Nephron progenitor cell (in vitro differentiated cells): ENCODE measurements at places on chromosomes 2 and 18.

DNA sequence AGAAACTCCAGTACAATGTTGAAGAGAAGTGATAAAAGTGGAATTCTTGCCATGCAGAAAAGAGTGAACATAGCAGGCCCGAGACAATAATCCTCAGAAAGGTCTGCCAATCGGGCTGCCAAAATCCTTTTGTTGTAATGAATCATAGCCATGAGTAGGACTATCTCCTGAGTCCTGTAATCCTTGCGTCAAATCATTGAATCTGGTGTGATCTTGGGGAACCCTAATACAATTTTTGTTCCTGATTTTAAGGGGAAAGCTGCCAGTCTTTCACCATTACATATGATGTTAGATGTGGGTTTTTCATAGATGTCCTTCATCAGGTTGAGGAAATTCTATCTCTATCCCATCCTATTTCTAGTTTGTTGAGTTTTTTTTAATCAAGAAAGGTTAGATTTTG is 2.2 kb downstream of the TPGS2 start:
- DNase-seq = no peak

- DNase-seq = no peak
Observed at GRCh38 chr2:133773854-133774653, 205.8 kb upstream of the NCKAP5 start.

GRCh38 chr18:30929065-30929464 is 113.5 kb downstream of the DSC3 start:
- DNase-seq = no peak

DNA sequence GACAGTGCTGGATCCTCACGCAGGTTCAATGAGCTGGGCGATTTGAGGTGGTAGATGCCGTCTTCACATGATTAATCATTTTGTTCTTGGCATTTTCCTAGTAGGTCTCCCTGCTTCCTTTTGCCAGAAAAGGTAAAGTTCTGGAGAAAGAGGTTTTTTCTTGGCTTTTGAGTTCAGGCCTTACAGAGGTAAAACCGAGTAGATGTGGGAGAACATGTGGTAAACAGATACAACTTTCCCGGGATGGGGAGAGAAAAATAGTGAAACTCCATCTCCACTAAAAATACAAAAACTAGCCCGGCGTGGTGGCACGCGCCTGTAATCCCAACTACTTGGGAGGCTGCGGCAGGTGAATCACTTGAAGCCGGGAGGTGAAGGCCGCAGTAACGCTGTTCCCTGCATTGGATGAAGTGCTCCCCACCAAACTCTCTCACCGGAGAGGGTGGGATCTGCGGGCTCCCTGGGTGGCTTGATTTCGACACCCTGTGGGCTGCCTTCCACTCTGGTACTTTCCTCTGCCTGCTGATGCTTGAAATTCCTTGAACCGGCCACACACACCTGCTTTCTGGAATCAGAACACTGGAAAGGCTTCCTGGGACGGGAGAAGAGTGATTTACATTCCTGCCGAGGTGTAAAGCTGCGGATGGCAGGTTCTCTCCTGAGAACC is 88.8 kb downstream of the ACTR3 start:
- no peak for DNase-seq

DNA sequence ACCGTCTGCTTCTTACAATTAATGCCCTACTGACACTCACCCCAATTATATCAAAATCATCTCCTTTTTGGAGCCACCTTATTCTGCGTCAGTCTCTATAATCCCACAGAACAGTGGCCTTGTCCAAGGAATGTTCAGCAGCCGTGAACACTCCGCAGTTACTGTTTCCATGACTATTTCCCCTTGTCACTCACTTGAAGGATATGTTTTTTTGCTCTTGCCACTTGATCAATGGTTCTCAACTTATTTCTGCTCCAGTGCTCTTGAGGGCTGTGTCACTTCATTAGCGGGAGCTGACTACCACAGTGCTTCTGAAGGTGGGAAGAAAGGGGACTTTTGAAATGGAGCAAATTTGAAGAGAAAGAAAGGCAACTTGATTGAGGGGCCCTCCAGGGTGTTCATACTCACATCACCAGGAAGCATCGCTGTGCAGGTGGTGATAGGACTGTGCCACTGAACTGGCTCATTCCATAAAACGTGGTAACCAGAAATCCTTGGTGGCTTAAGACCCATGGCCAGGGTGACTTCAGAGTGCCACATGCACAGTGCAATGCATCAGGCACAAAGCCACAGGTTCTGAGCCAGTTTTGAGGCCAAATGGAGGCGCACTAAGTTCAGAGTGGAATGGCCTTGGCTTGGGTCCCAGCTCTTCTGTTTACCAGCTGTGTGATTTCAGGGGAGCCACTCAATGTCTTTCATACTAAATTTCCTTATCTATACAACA is 320.6 kb upstream of the RAB12 start:
- no peak for DNase-seq

GRCh38 chr18:59015531-59016152 is 124.0 kb upstream of the SEC11C start:
- no peak for DNase-seq

DNA sequence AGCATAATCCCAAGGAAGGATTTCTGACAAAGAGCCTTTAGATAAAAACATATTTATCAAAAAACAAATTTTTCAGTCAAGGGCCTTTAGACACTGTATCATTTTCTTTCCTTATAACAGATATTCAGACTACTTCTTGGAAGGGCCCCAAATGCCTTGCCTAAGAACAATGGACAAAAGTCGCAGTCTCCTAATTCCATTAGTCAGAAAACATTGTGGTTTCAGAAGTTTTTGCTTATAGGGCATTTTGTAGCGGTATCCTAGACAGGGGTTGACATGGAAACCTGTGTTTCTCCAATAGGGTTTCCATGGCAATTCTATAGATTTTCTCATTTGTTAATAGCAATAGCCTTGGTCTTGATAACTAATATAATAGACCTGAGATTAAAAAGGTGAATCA is 36.7 kb upstream of the AGPS start:
- DNase-seq = no peak

DNA sequence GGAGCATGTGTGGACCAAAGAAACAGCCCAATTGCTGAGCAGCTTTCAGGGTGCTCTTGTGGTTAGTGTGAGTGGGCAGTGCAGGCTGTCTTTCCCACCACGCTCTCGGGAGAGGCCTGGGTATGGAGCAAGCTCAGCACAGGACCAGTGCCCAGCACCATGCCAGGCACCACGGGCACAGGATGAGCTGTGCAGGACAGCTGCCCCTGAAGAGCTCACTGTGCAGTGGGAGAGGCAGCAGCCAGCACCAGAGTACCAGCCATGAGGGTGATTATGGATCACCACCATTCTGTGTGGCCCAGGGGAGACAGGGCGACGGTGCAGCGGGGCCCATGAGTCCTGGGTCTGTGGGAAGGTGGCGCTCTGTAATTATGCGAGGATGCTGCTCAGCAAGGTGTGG is 29.7 kb upstream of the FAHD2A start:
- DNase-seq = no peak

DNA sequence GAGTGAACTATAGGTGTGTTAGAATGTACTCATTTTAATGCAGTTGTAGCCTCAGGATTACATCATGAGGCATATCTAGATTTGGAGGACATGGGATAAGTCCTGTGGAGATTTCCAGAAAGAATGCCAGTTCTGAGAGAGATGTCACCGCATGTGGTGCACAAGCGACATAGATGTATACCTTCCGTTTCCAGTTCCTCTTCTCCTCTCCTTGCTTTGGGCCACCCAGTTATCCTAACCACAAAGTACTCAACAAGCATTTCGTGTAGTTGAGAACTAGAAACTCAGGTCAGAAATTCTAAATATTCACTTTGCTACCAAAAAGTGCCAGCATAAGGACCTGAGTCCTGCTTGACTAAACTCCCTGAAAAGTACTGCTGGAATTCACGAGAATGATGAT is 66.5 kb downstream of the KCTD18 start:
- DNase-seq = no peak

DNA sequence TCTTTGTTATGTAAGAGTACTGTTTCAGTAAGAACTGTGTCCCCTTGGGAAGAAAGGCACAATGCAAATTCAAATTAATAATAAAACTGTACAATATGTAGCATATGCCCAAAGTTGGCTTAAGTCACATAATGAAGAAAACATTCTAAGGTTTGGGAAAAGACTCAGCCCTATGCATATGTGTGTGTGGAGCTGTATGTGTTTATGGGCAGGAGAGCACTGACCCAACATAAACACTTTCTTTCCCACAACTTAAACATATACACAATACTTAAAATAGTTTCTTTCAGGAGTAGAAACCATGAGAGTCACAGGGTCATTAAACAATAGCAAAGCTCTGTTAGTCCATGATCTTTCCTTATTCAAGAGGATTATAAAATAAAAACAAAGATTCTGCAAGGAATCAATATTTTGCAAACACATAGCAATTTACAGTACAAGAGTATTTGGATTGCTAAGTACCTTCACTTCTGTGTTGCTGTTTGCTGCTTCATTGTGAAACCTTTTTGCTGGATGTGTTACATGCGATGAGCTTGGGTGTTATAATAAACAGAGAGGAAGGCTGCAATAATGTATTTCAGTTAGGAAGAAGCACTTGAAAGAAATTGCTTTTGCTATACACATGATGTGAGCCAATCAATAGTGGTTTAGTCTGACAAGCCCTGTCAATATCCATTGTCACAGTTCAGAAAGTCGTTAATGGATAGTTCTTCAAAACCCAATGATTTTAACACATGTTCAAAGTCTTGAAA is 347.3 kb downstream of the ARHGAP15 start:
- no peak for DNase-seq

DNA sequence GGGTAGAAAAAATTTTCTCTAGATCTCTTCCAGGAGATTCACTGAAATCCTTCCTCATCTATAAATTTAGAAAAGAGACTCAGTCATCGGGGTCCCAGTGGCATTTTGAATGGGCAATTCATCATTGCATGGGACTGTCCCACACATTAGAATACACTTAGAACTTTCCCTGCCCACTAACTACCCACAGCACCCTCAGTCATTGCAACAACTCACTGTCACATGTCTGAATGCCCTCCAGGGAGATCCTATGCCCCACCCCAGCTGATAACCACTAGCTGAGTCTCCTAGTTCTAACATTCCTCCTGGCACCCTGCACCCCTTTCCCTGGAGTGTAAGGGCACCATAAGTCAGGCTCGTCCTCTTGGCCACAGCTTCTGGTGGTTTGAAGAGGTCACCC is 89.6 kb downstream of the INSIG2 start:
- DNase-seq = no peak

- peak; percentile 22 for DNase-seq
Observed at GRCh38 chr18:61606759-61607158, 273.5 kb downstream of the CDH20 start.

- no peak for DNase-seq
Observed at GRCh38 chr18:42437646-42438045, 482.6 kb downstream of the PIK3C3 start.

DNA sequence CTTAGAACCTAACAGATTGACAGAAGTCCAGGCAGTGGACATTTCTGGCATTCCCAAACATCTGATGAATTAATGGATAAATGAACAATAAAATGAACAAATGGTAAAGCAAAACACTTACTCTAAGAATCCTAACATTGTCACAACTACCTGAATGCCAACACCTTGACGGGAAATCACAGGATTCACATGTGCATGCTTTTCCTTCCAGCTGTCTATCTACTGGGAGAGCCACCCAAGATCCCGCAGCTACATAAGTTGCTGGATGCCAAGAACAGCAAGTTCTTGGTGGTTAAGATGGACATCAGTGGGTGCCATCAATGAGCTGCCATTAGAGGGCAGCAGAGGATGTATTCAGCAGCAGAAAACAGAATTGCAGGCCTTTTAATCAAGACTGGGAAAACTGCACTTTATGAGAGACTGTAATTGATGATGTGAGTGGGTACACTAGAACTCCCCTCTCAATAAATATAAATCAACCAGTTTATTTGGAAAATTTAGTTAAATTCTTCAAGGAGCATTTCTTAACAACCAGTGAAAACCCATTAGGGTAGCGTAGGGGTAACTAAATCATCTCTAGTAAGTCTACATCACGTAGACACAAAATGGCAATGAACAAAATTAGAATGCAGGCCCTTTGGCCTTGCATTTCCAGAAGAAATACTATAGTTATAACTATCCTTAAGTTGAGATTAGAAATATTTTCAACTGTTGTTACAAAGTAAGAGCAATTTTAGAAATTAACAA is 45.6 kb downstream of the SESTD1 start:
- DNase-seq = peak; percentile 51

DNA sequence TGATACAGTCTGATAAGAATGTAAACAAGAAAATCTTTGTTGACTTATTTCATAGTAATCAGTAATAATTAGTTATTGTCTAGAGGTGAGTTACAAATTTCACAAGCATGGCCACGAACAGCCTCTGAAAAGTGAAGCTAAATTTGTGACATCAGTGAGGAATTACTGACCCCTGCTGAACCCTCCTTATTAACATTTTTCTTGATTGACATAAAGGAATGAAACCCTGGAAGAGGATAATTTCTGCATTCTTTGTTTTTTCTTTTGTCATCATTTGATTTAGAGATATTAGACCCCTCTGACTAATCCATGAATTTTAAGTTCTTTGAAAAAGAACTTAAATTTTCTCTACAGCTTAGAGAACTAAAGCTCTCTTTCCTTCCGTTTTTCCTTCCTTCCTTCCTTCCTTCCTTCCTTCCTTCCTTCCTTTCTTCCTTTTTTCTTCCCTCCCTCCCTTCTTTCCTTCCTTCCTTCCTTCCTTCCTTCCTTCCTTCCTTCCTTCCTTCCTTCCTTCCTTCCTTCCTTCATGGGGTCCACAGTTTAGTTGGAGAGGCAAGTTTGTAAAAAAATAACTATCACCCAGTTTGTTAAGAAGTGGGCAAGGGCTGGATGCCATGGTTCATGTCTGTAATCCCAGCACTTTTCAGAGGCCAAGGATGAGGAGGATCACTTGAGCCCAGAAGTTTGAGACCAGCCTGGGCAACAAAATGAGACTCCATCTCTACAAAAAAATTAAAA is 387.0 kb downstream of the MTX2 start:
- DNase-seq = no peak

DNA sequence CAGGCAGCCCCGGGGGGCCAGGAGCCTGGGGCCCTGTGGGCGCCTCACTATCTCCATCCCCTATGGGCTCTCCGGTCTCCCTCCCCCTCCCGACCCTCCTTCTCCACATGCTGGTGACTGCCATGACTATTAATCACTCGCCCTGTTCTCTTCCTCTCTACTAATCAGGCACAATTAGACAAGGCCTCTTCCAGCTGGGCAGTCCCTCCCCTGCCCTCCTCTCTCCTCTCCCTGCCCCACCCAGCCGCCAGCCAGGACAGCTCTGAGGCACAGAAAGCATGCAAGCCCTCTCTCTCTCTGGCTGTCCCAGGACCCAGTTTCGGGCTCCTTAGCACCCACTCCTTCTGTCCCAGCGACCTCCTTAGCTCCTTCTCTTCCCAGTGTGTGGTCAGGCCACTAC is 5.8 kb downstream of the ASIC4 start:
- DNase-seq = no peak

DNA sequence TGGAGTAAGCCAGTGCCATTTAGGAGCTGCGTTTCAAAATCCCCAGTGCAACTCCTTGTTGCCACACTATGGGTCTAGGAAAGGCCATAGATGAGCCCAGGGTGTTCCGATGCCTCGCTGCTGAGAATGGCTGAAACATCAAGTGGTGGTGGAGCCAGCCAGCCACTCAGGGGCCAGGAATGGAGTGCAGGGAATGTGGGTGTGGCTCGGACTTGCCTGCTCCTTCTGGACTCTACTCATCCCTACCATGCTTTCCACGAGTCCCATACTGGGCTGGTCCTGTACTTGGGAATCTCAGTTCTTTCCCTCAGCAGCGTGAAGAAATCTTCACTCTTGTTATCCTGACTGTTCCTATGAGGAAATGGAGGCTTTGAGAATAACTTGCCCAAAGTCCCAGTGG is 143.5 kb downstream of the INSIG2 start:
- no peak for DNase-seq
